ENCODE measurements at places on chromosomes 1 and 21.

- no peak for DNase-seq
These were observed 16.1 kb upstream of the GPR37L1 start for GRCh38 chr1:202106340-202107254.

- DNase-seq: no peak
These were observed 5.0 kb upstream of the BCAR3 start for GRCh38 chr1:93686504-93687250.

- DNase-seq: no peak
These were observed 185.0 kb downstream of the TGFBR3 start for GRCh38 chr1:91700771-91701471.

DNA sequence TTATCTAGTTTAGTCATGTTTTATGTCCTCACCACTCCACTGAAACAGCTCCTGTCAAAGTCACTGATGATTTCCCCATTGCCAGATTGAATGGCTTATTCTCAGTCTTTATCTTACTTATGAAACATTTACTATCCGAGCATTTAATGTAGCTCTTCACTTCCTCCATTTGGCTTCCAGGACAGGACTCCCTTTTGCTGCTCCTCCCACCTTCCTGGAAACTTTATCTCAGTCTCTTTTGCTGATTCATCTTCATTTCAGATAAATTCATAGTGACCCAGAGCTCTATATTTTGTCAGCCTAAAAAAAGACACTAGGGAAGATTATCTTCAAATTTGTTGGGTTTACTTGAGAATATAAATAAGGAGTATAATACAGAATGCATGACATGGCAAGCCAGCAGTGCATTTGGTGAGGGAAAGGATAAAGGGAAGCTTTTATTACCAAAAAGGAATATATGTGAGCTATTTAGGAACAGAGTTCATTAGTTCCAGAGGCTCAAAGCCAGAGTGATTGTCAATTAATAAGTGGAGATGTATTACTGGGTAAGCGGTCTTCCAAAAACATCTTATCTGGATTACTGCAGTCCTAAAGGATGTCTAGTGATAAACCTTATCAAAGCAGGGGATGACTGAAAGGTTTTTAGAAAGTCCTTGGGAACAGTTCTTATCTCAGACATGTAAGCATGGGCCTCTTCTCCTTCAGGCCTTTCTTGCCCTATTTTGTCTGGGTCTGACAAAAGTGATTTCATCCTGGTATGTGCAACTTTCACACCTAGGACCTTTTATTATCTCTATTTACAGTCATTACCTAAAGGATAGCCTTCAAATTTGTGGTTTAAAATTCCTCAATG, 25.6 kb downstream of the IL23R start:
- no peak for DNase-seq

All from T-helper 22 cell (primary cell).